ENCODE measurements at places on chromosomes 5 and 9. TPM values are rescaled to one million over a fixed set of nuclear protein-coding genes. Genes with fewer than 3 reads are reported as not detected.

DNA sequence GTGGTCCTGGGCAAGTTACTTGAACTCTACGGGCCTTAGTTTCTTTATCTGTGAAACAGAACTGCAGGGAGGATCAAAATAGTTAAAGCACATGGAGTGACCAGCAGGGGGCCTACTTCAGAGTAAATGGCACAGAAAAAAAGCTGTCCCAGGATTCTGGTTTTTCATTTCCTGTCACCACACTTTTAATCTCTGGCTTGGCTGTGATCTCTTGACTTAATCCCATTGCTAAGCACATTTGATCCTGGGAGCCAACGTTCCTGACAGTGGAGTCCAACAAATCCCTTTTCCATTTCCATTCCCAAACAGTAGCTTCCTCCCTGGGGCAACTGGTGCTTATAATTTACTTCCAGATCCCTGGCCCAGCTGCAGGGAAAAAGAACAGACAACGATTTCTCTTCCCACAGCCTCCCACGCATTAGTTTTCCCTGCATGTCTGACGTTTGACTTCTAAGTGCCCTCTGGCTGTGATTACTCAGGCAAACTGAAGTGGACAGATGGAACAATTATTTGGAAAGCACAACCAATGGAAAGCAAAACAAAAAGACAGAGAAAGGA is 136.5 kb upstream of the STK32A start:
- peak; percentile 34 for DNase-seq

GRCh38 chr5:39055768-39056398 is 18.3 kb downstream of the RICTOR start:
- no peak for DNase-seq

- DNase-seq = no peak
These were observed 30.4 kb upstream of the NEURL1B start for GRCh38 chr5:172610643-172611042.

GRCh38 chr5:66306105-66306843 is 162.2 kb downstream of the SREK1 start:
- peak; percentile 63 for DNase-seq

GRCh38 chr9:82031538-82032280 is 43.1 kb downstream of the SPATA31D1 start:
- peak; percentile 88 for DNase-seq

DNA sequence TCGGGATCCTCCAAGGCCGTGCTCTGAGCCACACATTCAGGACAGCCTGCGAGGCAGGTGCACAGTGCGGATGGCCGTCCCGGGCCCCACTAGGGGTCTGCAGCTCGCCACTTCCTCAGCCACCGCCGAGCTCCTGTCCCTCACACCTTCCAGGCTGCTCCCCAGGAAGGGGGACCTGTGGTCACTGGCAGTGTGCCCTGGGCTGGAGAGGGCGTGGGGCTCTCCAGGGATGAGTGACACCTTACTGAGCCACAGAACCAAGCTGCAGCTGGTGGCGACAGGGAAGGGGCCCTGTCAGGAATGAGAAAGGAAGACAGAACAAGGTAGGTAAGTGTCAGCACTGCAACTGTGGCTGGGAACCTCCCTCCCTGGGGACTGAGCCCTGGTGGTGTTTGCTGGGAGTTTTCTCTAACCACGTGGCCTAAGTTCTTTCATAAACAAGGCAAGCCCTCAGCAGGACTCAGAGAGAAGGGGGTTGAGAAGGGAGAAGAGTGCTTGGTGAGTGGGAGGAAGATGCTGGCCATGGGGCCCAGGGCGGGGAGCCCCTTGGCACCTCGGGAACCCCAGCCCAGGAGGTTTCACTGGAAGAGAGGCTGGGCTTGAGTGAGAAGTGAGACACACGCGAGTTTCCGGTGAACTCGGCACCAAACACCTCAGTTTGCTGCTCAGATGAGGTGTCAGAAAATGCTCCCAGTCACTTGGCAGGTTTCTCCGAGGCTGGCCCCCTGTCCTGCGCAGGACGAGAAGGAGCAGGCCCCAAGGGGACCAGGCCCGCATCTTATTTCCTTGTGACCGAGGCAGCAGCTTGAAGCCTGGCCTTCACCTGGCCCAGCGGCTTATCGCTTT is 5.2 kb downstream of the IL13 start:
- DNase-seq = peak; percentile 21

DNA sequence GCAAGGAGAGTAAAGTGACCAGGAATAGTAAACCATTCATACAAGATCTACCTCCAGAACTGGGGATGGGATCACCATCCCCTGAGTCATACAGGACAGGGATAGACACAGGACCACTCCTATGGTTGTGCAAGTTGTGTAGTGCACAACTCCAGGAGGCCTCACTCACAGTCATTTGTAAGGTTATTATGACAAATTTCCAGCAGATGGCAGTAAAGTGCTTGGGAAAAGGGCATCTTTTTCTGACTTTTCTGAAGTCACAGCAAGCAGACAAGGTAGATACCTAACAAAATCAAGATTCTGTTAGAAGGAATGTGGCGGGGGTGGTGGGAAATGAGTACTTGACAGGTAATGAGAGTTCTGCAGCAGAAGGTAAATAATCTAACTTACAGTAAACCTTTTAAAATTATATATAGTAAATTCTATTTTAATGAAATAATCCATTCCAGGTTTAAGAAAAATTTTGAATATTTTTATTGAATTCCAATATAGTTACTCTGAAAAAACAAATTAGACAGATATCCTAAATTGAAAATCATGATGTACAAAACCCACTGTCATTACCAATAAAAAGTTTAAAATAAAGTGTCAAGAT is 16.7 kb upstream of the KIF27 start:
- peak; percentile 62 for DNase-seq

GRCh38 chr5:132019337-132019736 is 7.9 kb upstream of the ACSL6 start:
- DNase-seq = no peak

DNA sequence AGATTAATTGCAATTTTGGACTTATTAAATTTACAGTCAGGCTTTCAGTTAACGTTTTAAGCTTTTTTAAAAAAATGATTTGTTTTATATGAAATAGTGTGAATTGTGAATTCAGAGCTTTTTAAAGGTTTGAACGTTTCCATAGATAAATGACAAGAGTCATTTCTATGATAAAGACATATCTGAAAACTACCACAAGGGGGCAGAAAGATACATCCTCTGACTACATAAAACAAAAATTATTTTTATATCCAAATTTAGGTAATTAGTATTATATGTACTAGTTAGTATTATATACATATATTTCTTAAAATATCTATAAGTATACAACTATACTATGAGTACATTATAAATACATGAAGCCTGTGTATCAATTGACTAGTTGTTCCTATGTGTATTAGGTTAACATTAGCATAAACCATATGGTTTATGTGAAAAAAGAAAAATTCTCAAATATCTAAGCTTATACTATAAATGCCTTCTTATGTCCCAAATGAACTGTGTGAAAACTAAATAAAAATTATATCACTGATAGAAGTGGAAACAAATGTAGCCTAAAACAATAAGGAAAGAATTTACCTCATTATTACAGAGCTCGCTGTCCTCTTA is 155.2 kb downstream of the MEF2C start:
- peak; percentile 24 for DNase-seq

DNA sequence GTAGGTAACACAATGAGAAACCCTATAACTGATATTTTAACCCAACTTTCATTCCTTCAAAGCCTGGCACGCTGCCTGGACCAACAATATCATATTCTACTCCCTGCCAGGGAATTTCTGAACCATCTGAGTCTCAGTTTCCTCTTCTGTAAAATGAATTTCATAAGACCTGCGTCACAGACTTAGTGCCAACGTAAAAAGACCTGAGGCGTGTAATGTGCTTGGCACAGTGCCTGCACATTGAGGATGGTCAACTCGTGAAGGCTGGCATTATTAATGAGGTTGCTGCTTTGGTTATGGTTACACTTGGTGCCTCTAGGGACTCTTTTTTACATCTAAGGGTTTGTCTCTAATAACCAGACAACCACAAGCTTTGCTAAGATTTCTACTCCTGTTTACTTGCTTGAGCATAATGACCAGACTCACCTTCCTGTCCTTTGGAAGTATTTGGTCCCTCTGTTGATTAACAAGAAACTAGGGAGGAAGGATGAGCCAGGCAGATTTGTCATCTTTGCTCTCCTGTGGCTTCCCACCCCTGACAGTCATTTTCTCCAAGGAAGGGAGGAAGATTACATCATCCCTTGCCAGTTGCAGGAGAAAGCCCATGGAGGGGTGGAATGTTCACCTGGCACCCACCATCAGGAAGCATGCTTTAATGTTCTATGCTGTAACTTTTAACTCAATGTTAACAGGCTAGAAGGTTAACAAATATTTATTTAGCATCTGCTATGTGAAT is 79.0 kb downstream of the PAPPA start:
- DNase-seq = peak; percentile 38

DNA sequence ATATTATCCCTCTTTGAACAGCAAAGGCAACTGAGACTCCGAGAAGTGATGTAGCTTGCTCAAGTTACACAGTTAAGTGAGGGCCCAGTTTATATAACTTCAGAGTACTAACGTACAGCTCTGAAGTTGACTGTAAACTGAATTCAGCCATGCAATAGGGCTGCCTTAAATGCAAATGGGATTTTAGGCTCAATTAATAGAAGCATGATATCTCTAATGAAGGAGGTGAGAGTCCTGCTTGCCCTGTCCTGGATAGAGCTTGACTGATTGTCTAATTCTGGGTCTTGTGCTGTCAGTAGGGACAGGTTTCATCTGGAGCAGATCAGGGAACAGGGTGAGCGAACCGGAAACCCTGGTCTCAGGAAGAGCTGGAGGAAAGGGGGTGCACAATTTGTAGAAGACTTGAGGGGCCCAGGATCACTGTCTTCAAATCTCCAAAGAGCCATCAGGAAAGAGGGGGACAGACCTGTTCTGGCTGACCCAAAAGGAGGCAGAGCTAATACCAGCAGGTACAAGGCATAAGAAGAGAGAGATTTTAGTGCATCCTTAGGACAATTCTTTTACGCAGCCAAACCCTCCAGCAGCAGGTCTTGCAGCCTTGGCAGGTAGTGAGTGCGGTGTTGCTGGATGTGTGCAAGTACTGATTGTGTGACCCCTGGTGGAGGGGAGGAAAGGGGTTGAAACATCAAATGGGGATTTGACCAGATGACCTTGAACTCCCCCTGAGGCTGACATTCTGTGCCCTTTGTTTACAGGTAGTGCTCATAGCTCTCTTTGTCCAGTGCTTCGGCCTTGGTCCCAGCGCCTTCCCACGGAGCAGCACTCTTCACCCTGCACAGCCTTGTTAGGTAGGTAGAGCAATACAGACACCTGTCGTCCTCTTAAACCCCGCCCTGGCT is 13.0 kb downstream of the GSN start:
- no peak for DNase-seq

DNA sequence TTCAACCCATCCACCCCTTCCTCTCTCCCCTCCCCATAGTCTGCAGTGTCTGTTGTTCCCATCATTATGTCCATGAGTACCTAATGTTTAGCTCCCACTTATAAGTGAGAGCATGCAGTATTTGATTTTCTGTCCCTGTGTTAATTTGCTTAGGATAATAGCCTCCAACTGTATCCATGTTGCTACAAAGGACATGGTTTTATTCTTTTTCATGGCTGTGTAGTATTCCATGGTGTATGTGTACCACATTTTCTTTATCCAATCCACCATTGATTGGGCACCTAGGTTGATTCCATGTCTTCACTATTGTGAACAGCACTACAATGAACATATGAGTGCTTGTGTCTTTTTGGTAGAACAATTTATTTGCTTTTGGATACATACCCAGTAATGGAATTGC is 187.1 kb downstream of the PCSK5 start:
- no peak for DNase-seq

GRCh38 chr5:35822511-35822910 is 34.2 kb upstream of the IL7R start:
- DNase-seq = no peak

DNA sequence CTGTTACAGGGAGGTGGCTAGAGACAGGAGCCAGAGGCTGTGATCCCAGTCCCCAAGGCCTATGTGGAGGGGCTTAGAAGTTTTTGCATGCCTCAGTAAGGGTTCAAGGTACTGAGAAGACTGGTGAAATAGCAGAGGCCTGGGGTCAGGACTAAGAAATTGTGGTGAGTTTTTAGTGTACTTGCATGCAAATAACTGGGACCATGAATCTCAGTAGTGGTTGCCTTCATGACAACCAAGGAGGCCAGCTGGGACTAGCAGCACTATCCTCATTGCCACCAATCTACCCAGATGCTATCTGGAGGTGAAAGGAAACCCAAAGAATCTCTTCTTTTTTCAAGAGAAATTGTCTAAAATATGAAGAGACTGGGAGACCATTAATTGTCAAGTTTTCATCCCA is 395.1 kb downstream of the CETN3 start:
- no peak for DNase-seq

DNA sequence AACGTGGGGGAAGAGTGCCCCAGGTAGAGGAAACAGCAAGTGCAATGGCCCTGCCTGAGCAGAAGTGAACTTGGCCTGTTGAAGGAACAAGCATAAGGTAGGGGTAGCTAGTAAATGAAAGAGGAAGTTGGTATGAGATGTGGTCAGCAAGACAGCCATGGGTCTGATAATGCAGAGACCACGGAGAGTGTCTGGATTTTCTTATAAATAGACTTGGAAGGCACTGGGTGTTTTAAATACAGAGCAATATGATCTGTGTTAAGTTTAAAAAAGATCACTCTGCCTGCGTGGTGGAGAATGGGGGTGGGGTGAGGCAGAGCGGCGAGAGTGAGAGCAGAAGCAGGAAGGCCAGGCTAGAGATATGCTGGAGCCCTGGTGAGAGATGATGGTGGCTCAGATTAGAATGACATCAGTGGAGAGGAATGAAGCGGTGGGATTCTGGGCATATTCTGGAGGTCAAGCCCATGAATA is 4.2 kb downstream of the ADAM19 start:
- peak; percentile 77 for DNase-seq

DNA sequence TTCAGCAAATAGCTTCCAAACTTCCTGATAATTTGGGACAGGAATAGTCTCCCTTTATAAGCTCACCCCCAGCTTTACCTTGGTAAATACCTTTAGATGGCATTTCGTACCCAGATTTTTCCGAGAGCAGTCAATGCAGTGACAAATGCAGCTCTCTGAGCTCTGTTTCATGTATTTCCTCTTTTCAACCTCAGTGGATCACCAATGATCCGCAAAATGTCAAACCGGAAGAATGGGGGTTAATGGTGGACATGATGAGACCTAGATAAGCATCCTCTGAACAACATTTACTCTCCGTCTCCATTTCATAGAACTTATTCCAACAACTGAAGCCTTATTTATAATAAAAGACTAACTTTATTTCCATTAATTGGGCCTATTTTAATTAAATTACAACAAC is 227.3 kb downstream of the MCTP1 start:
- DNase-seq = no peak

GRCh38 chr5:176803943-176804498 is 6.3 kb upstream of the UNC5A start:
- DNase-seq = peak; percentile 26

GRCh38 chr5:141965071-141965470 is 3.8 kb upstream of the RNF14 start:
- DNase-seq = no peak

- DNase-seq = no peak
These were observed 21.6 kb downstream of the CSF1R start for GRCh38 chr5:150064681-150065220.

- DNase-seq = no peak
These were observed 16.0 kb downstream of the CAPSL start for GRCh38 chr5:35922468-35922867.

GRCh38 chr5:20129501-20129900 is 141.5 kb upstream of the CDH18 start:
- no peak for DNase-seq

Gene ADCY2
- total RNA-seq = not detected

Gene TMCO6
- total RNA-seq = 6.6 TPM

Gene INSL6
- total RNA-seq = not detected

Gene ARAP3
- 1.4 TPM for total RNA-seq

Gene CDC20B
- not detected for total RNA-seq

Gene MORN5
- total RNA-seq = not detected

Gene NPR3
- total RNA-seq = 88.2 TPM

Gene SHOC1
- not detected for total RNA-seq

Gene GRM6
- not detected for total RNA-seq

Gene ROR2
- 2.2 TPM for total RNA-seq
